Fibroblast of villous mesenchyme (primary cell): ENCODE measurements at places on chromosomes 12 and 14.

DNA sequence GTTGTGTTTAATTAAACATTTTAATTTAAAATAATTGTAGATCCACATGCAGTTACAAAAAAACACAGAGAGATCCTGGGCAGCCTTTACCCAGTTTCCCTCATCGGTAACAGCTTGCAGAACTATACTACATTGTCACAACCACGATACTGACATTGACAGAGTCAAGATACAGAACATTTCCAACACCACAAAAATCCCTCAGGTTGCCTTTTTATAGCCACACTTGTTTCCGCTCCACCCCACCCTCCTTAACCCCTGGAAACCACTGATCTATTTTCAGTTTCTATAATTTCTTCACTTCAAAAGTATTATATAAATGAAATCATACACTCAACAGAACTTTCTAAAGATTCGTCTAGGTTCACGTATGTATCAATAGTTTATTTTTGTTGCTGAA, 458.8 kb upstream of the SOX5 start:
- DNase-seq: no peak

DNA sequence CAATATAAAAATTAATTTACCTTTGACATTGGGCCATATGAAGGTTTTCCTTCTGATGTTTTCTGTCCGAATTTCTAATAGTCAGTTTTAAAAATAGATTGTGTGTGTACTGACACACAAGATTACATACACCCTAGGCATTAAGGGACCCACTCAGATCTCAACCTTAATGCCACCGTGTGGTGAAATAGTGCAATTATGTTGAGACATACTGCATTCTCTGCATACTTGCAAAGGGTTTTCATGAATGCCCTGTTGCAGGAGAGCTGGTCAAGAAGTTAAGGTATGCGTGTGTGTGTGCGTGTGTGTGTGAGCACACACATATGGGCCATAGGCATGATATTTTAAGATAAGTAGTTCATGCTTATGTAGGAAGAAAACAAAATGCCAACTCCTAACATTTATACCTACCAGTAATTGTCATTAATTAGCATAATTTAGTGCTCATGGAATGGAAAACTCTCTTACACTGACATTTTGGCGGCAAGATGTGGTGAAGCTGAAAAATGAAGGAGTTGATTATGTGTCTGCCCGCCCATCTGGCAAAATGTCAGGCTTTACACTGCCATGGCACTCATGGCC, 58.8 kb downstream of the PIK3C2G start:
- peak; percentile 44 for DNase-seq

- DNase-seq: no peak
Observed at GRCh38 chr12:103475073-103475472, 20.7 kb downstream of the C12orf42 start.

DNA sequence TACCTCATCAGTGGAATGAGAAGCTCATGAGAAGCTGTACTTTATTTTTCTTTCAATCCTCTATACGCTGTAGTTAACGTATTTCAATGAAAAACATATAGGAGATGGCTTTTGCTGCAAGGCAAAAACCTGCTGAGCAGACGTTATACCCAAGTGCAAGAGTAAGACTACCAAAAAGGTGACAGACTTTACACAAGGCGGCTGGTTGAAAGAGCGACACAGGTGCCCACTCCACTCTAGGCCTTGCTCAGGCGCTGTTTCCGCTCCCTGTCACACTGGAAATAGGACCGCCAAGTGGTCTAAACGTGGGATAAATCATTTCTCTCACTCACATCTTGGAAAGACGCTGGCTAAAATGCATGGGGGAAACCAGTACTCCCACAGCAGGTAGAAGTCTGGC, 54.5 kb downstream of the PPP2R5C start:
- DNase-seq: no peak

DNA sequence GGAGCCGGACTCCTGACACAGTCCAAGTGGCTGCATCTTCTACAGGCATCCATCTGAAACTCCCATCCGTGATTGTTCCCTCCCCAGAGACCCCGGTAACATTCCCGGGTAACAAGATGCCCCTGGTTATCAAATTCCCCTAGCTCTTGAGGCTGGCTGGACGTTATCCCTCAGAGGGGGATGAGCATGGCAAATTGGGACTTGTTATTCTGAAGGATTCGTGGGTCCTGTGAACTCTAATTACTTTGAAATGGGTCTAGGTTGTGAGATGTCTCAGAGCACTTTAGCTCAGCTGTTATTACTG, 642 bp upstream of the PAN2 start:
- no peak for DNase-seq

DNA sequence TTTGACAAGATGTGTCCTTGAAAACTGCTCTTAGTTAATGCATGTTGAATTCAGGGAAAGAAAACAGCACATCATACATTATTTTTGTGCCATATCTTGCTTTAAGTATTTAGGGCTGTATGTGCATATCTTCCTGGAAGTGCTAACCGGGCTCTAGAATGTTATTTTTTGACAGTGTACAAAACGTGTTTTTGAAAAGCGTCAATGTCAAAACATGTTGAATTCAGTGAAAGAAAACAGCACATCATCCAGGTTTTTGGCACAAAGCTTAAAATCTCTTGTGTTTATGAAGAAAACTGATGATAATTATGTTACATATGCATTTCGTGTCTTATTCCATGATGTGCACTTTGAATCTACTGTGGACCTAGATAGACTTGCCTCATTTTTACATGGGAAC, 82.7 kb downstream of the ASCL4 start:
- no peak for DNase-seq

- no peak for DNase-seq
Observed at GRCh38 chr12:17151917-17152316, 546.0 kb upstream of the LMO3 start.

GRCh38 chr12:95218150-95219133, 835 bp downstream of the VEZT start:
- DNase-seq: peak; percentile 31

DNA sequence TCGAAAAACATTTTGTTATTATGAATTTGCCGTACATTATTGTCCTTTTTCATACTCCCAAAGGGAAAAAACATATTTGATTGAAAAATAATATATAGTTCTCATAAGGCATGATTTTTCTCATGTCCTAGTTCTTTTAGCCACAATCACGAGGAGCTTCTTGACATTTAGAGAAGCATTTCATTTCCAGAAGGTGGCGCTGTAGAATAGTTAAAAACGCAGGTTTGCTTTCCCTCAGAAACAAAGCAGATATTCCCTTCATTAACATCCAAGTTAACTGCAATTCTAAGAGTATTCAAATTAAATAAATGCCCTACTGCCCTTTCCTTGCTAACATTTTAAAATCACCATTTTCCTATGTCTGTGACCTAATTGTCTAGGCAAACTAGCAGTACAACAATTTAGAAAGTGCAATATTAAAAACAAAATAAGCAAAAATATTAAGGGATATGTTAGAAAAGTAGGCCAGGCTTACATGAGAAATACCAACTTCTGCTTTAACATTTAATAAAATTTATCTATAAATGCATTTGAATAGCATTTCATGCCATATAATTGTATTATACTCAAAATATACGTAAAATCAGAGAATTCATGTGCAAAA, 10.9 kb upstream of the PIK3C2G start:
- peak; percentile 76 for DNase-seq

GRCh38 chr14:46574221-46574977, 77.2 kb downstream of the RPL10L start:
- DNase-seq: no peak

GRCh38 chr12:69405566-69405865, 46.0 kb downstream of the YEATS4 start:
- peak; percentile 98 for DNase-seq

GRCh38 chr14:100342195-100342594, 19.1 kb downstream of the SLC25A47 start:
- DNase-seq: no peak

- no peak for DNase-seq
Observed at GRCh38 chr12:11633968-11634367, 15.5 kb upstream of the ETV6 start.

- DNase-seq: no peak
Observed at GRCh38 chr12:89015419-89015818, 336.9 kb downstream of the DUSP6 start.

GRCh38 chr14:105860615-105861580, 334.5 kb downstream of the TMEM121 start:
- DNase-seq: no peak

DNA sequence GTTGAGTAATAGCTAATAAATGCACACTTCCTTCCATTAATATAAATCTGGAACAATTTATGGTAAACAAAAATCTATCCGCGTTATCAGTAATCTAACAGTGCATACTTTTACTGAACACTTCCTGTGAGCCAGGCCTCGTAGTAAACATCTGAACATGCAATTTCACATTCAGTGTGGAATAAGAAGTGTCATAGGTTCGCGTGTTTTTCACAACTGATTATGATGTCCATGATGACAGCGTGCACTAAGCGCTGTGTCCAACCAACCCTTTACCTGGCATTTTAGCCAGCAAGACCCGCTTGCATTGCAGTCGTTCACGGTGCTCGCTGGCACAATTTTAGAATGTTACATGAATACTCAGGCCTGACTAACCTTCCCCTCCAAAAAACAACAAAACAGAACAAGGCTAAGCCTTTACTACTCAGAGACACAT, 2.1 kb downstream of the PNMA1 start:
- DNase-seq: peak; percentile 68

GRCh38 chr14:46499521-46499920, 152.1 kb downstream of the RPL10L start:
- DNase-seq: no peak

DNA sequence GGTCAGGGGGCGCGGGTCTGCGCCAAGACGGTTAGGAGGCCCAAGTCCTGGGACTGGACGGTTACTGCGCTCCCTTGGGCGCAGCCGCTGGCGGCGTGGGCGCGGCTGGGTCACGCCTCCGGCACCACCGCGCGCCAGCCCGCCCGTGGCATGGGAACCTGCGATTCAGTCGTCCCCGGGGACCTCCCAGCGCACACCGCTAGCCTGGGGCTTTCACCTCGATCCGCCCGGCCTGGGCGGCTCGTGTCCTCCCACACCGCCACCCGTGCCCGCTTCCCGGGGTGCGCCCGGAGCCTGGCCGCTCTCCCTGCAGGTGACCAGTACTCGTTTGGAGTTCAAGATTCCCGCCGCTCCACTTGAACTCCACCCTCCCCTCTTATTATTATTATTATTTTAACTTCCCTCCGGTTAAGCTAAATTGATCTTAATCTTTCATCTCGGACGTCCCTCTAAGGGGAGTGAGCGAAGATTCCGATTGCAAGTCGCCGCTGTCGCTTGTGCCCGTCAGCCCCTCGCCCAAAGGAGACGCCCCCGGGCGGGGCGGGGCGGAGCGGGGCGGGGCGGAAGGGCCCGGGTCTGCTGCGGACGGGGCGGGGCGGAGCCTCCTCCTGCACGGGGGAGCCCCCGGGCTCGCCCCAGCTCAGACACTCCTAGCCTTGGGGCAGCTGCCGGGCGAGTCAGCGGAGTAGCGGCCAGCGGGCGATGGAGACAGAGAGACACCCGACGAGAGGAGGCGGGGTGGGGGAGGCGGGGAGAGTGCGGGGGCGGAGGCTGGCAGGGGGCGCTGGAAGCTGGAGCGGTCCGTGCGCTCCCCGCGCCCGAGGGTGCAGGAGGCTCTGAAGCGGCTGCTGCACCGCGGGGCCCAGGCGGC, at the start of gene KCNMB4:
Gene KCNMB4 (plus strand): TSS at position 643 of the 871 bp plus-strand sequence. CDS start 445 bp downstream, outside the sequence.
- DNase-seq: peak; percentile 28

- DNase-seq: peak; percentile 74
Observed at GRCh38 chr12:12265571-12266388, 1.1 kb downstream of the LRP6 start.

DNA sequence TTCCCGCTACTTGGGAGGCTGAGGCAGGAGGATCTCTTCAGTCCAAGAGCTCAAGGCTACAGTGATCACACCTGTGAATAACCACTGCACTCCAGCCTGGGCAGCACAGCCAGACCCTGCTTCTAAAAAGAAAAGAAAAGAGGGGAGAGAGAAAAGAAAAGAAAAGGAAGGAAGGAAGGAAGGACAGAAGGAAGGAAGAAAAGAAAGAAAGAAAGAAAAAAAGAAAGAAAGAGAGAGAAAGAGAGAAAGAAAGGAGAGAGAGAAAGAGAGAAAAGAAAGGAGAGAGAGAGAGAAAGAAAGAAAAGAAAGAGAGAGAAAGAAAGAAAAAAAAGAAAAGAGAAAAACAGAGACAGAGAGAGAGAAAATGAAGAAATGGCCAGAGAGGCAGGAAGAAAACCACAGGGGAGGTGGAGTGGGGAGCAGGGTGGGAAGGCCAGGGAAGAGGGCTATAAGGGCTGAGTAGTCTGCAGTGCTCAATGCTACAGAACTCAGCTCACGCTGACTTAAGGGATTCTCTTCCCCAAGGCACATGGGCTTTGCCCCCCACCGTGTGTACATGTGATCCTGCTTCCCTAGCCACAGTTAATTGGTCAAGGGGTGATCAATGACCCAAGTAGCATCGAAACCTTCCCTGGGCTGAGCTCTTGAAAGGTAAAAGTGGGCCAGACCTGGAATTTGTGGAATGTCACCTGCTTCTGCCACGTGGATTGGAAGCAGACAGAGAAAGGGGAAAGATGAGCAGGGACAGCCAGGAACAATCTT, 90.4 kb upstream of the TMCC3 start:
- no peak for DNase-seq

DNA sequence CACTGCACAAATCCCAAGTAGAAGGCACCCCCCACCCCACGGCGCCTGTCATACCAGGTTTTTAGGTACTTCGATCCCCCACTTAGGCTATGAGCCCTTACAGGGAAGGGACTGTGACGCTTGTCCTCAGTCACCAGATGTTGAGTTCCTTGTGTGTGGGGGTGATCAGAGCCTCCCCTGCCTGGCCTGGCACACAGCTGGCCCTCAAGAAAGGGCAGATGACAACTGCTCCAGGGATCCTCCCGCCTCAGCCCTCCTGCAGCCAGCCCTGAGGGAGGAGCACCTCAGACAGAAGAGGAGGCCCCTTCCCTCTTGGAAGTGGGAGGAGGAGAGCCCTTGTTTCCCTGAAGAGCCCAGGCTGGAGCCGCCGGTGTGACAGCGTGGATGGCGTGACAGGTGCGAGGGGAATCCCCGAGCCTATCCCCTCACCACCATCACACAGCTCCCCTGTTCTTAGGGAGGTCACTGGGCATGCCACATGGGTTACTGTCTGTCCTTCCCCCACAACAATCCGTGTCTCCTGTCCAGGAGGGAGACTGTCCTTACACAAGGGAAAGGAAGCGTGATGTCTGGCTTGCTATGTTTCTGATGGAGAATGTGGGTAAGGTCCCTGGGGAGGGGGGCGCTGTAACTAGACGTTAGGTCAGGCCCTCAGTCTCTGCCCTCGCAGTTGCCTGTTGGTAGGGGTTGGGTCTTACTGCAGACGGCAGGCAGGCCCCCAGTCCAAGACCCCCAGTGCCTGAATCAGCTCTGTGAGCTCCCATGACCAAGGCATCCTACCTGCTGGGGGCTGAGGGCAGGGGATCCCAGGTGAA, 31.4 kb downstream of the P2RX4 start:
- peak; percentile 33 for DNase-seq

- DNase-seq: no peak
Observed at GRCh38 chr14:104937694-104938365, 13.2 kb downstream of the PLD4 start.

GRCh38 chr12:98719515-98720504, 74.7 kb downstream of the APAF1 start:
- DNase-seq: no peak

GRCh38 chr12:1531153-1531653, 63.2 kb downstream of the FBXL14 start:
- peak; percentile 21 for DNase-seq

GRCh38 chr14:105139212-105139825, 29.3 kb downstream of the JAG2 start:
- DNase-seq: no peak
